Subcutaneous preadipocyte (primary cell): ENCODE measurements at places on chromosomes 16 and 17. TPM values are rescaled to one million over a fixed set of nuclear protein-coding genes. Genes with fewer than 3 reads are reported as not detected.

FA2H gene
- not detected in 2 replicates for total RNA-seq

ZNF785 gene
- total RNA-seq: 9.4 and 11.4 TPM in 2 replicates

PYY gene
- total RNA-seq: 0.37 TPM in 1 of 2 replicates, not detected in the other

CCDC154 gene
- total RNA-seq: under 0.01 and 0.20 TPM in 2 replicates

TNFRSF13B gene
- not detected in 2 replicates for total RNA-seq

ADAD2 gene
- total RNA-seq: not detected in 2 replicates

KRT9 gene
- not detected in 2 replicates for total RNA-seq

NDRG4 gene
- total RNA-seq: 10.2 and 14.0 TPM in 2 replicates

RNPS1 gene
- 81.6 and 118 TPM in 2 replicates for total RNA-seq

APOBR gene
- total RNA-seq: not detected in 2 replicates

PRSS33 gene
- total RNA-seq: not detected in 2 replicates

RMI2 gene
- 7.3 and 10.6 TPM in 2 replicates for total RNA-seq

TLCD3B gene
- not detected in 2 replicates for total RNA-seq

ZPBP2 gene
- not detected in 2 replicates for total RNA-seq

PIK3R5 gene
- total RNA-seq: not detected in 2 replicates

HS3ST3B1 gene
- total RNA-seq: 23.1 and 28.3 TPM in 2 replicates

PITPNM3 gene
- total RNA-seq: 0.37 and 0.78 TPM in 2 replicates

SEC14L5 gene
- 0.59 and 1.1 TPM in 2 replicates for total RNA-seq

MT1G gene
- total RNA-seq: 0.59 and 3.3 TPM in 2 replicates

TMIGD1 gene
- total RNA-seq: not detected in 2 replicates

MPV17L gene
- 0.37 and 1.2 TPM in 2 replicates for total RNA-seq

ASPA gene
- 0.98 and 1.1 TPM in 2 replicates for total RNA-seq

BLTP2 gene
- 135 and 175 TPM in 2 replicates for total RNA-seq

KCNAB3 gene
- total RNA-seq: under 0.01 and 0.98 TPM in 2 replicates

ERN2 gene
- not detected in 2 replicates for total RNA-seq

ZNF750 gene
- under 0.01 TPM in 1 of 2 replicates, not detected in the other for total RNA-seq

TCAP gene
- 0.39 TPM in 1 of 2 replicates, not detected in the other for total RNA-seq

ARHGAP23 gene
- total RNA-seq: 16.9 and 27.8 TPM in 2 replicates

TXNDC17 gene
- total RNA-seq: 75.7 and 109 TPM in 2 replicates

ZNF23 gene
- 6.2 and 7.2 TPM in 2 replicates for total RNA-seq

OR1F1 gene
- not detected in 2 replicates for total RNA-seq

TLCD2 gene
- 0.98 and 1.5 TPM in 2 replicates for total RNA-seq

SOX9 gene
- total RNA-seq: 0.37 and 1.6 TPM in 2 replicates

APOH gene
- not detected in 2 replicates for total RNA-seq

HASPIN gene
- 8.5 and 13.1 TPM in 2 replicates for total RNA-seq

TBC1D3I gene
- total RNA-seq: under 0.01 TPM in 1 of 2 replicates, not detected in the other

HID1 gene
- not detected in 2 replicates for total RNA-seq

ENPP7 gene
- not detected in 2 replicates for total RNA-seq

KRTAP1-1 gene
- not detected in 2 replicates for total RNA-seq

PIK3R6 gene
- not detected in 2 replicates for total RNA-seq

PIP4K2B gene
- 48.3 and 50.0 TPM in 2 replicates for total RNA-seq

HOXB1 gene
- not detected in 2 replicates for total RNA-seq

DNAAF8 gene
- 0.37 and 0.59 TPM in 2 replicates for total RNA-seq

UTS2R gene
- not detected in 2 replicates for total RNA-seq

RASD1 gene
- 2.5 and 17.6 TPM in 2 replicates for total RNA-seq

RRAD gene
- 0.98 and 1.5 TPM in 2 replicates for total RNA-seq

TMC8 gene
- not detected in 2 replicates for total RNA-seq

CHST6 gene
- total RNA-seq: 0.37 and 0.98 TPM in 2 replicates
